ENCODE measurements at places on chromosomes 7 and 10.
A peak's percentile ranks its signal among the peaks of the same experiment; 100 is the strongest.

GRCh38 chr7:134406431-134406830 lies 52.5 kb downstream of the AKR1B1 start:
- DNase-seq = no peak

- DNase-seq = no peak
These were observed 21.9 kb upstream of the CRYGN start for GRCh38 chr7:151461942-151462230.

GRCh38 chr7:91894781-91895480 lies 14.4 kb upstream of the MTERF1 start:
- DNase-seq = no peak

DNA sequence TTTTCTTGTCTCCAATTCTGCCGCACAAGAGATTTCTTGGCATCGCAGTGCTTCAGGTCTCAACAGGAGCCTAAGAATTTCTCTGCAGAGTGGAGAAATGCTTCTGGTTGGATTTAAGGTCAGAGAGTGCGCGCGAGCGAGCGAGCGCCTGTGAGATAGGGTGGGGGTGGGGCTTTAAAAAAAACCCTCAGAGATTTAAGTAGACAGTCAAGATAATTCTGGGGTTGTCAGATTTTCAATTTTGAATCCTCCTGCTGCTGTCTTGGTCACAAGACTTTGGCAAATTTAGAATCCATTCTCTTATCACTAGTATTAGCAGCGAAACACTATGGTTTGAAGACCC lies 49.7 kb downstream of the CPEB3 start:
- DNase-seq = no peak

GRCh38 chr10:86658751-86659150 lies 4.4 kb downstream of the OPN4 start:
- no peak for DNase-seq

DNA sequence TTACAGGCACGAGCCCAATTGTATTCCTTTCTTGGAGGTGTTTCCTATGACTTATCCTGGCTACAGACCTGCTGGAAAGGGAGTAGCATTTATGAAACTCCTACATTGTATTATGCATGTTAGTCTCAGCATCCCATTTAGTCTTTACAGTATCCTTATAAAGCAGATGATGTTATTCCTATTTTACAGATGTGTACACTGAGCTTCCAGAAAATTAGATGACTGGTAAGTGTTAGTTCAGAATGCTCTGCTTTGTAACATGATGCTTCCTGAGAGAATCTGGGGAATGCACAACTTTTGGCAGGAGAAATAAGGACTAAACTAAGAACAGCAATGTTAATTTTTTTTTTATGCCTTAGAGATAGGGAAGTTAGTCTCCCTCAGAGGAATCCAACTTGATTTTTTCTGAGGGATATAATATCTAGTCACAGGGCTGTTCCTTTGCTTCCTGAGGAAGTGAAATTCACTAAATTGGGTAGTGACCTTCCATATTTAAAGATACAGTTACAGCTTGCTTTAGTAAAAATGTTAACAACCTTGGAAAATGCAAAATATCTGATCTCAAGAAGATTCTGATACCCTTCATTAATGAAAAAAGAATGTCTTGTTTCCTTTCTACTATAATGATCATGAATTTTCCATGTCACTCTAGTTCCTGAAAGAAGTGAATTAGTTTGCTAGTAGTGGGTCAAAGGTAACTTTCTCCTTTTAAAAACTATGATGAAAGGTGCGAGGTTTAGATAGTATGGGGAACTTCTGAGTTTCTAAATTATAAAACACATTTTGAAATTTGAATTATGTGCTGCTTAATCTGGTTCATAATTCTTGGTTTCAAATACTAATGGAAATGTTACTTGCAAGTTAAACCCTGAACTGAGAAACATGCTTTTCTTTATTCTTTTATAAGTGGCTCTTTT lies 194.0 kb upstream of the PRPS1L1 start:
- DNase-seq = no peak

- DNase-seq = peak; percentile 93
These were observed 139.3 kb upstream of the KLF6 start for GRCh38 chr10:3924344-3924743.

- DNase-seq = no peak
These were observed 94.6 kb upstream of the FAM180A start for GRCh38 chr7:135843214-135843613.

DNA sequence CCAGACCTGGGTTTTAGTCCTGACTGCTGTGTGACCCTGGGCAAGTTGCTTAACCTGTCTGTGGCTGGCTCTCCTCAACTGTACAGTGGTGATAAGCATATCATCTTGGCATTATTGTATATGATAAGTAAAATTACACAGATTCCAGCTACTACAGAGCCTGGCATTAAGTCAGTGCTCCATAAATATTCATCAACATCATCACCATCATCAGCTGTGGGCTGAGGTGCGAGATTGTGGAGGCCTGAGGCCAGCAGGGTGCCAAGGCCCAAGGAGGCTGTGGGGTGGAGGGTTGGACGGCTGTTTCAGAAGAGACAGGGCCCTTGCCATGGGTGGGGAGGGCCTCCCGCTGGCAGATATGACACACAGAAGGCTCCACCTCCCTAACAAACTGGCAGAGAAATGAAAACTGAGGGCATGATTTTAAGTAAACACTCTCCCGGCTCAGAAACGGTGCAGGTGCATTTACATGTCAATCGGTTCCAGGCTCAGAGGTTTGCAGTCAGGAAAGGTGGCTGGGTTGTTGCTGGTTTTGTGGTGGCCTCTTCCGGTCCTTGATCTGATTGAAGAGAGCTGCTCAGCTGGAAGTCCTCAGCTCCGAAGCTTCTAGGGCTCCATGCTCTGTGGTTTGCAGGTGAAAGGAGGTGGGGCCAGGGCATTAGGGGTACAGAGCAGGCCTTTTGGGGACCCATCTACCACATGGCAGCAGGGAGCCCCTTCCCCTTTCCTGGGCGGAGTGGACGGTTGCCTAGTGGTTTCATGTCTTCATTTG lies 10.2 kb downstream of the CRYGN start:
- no peak for DNase-seq

DNA sequence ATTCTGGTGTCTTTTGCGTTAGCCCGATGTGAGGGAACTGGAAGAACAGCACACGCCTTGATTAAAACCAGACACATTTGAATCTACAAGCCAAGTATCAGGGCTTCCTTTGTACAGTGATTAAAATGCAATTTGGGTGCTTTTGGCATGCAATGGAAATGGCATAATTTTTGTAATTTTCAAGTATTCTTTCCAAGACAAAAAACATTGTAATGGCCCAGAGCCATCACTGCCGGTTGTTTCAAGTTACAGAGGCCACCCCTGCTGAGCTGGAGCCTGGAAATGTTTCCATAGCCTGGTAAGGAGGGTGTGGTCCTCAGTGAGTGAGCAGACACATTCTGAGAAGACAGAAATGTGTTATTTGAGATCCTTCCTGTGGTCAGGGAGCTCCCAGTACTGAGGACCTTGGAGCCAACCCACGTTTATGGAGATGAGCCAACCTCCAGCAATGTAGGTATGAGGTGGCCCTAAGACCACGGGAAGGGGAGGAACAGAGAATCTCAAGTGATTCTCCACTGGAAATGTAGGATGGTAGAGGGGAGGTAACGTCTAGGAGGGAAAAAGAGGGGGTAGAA lies 20.9 kb downstream of the TEX36 start:
- DNase-seq = peak; percentile 26

DNA sequence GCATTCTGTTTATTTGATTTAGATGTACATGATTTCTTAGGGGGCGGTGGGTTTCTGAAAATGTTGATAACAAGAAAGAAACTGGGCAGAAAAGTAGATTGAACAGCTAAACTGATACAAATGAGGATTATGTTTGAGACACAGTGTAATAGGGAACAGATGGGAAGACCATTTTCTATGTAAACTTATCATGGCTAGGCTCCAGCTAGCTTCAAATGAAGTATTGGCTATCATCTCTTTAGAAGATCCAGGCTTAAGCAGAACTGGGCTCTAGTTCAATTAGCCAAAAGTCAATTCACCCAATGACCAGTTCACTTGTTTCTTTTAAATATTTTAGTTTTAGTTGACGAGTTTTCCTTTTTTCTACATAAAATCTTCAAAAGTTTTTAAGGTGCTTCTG lies 639.5 kb downstream of the ANKRD7 start:
- no peak for DNase-seq

GRCh38 chr7:101813402-101814019 lies 3.9 kb upstream of the CUX1 start:
- no peak for DNase-seq

DNA sequence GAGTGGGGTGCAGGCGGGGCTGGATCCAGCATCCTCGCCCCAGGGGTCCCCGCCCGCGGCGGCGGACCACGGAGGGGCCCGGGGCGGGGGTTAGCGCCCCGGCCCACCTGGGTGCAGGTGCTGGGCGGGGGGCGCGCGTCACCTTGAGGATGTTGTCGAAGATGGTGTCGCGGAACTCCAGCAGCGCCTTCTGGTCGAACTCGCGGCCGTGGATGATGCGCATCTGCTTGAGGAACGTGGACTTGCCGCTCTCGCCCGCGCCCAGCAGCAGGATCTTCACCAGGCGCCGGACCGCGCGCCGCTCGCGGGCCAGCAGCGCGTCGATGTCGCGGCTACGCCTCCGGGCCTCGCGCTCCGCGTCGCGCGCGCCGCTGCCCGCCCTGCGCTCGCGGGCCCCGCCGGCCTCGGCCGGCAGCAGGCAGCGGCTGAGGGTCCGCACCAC lies 376 bp downstream of the GNA12 start:
- DNase-seq = no peak

GRCh38 chr10:28300027-28300426 lies 2.8 kb downstream of the MPP7 start:
- no peak for DNase-seq

DNA sequence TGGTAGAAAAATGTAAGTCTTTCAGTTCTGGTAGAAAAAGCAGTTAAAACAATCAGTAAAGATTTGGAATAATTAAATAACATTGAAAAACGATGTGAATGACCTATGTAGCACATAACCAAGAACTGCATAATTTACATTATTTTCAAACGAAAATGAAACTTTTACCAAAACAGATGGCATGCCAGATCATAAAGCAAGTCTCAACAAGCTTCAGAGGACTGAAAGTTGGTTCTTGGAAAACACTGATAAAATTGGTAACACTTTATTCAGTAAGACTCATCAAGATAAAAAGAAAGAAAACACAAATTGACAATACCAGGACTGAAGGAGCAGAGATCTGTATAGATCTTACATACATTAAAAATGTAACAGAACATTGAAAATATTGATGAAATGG lies 92.8 kb downstream of the VIPR2 start:
- no peak for DNase-seq

DNA sequence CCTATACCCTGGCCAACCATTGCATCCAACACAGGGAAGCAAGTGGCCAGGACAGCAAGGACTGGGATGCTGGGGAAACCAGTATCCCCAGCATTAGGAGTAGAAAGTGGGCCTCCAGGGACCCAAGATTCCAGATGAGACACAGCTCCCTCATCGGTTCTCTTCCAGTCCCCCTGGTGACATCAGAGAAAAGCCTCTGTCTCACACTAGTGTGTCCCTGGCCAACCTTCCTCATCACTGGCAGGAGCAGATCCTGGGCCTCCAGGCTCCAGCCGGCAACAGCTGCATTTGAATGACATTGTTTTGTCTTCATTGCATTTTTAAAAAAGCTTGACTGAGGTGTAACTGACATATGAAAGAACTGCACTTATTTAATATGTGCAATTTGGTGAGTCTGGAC lies 177.3 kb upstream of the LYZL2 start:
- no peak for DNase-seq

DNA sequence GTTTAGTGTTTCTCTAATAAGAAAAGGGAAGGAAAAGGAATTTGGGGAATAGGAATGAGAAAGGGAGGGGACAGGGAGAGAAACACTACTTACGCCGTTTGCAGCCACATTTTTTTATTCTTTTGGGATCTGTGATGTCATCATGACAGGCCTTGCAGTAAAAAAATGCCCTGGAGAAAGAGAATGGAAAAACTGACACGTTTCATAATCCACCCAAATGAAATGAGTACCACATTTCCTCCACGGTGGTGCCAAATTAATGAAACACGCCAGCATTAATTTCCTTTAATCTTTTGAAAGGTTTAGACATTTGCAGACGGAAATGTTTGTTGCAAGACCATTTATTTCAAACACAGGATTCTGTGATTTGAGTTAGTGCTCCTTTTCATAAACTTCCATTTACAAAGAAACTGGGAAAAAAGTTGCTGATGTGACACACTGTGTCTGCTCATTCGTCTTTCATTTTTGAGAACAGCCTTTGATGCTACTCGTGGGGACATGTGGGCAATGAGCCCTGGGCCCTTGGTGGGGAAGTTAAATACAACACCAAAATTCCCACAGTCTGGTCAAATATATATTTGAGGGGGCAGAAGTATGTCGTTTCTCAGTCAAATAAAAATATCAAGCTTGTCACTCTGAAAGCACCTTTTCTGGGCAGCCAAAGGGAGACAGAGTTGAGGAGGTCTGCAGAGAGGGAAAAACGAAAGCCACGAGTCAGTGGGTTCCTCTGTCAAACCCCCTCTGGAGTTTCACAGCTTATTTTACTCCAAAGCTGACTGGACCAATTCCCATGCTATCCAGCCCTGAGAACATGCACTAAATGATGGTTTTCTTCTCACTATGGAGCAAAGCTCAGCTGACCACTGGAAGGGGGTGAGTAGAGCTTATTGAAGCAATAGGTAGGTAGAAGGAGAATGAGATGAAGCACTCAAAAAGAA lies 625.5 kb downstream of the KCNMA1 start:
- no peak for DNase-seq

DNA sequence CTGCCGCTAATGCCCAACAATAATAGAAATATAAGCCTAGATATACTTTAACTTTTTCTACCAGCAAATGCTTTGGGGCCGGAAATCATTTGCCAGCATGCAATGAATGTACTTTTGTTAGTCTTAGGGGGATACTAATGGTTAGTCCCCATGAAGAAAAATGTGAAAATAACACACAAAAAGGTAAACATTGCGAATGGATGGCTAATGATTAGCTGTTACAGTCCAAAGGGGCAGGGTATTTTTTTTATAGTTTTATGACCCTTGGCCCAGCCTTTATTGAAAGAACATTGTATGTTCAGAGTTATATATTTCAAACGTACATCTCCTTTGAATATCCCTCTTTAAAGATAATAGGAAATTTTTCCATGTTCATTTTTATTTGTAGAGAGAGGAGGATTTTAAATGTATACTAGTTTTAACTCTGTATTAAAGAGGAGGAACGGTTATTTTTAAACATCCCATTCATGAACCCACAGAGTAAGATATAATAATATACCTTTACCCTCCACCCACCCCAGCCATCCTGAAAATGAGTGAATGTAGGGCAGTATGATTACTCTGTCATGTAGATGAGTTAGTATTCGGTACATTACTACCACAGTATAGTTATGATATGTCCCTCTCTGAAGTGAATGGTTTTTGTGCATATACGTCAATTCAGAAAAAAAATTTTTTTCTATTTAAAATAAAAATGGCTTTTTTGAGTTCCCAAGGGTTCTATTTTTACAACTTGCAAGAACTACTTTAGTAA lies 63.6 kb downstream of the ARID5B start:
- no peak for DNase-seq

- no peak for DNase-seq
These were observed 745.2 kb downstream of the AUTS2 start for GRCh38 chr7:70343519-70343918.

- no peak for DNase-seq
These were observed 69.3 kb downstream of the AVL9 start for GRCh38 chr7:32564542-32564941.

All from epithelial cell of prostate (primary cell).